T-helper 1 cell treated with Interleukin-12 subunit alpha and Interleukin-12 subunit beta and Interleukin-4 antibody, amounts not matched to agents 30 ng/mL and 1 ng/mL, for 36 hours (primary cell): ENCODE measurements at places on chromosomes 2 and 18. TPM values are rescaled to one million over a fixed set of nuclear protein-coding genes. Genes with fewer than 3 reads are reported as not detected.

FAM228A gene
- not detected in 2 replicates for total RNA-seq

ALLC gene
- not detected in 2 replicates for total RNA-seq

SESTD1 gene
- total RNA-seq: 12.7 and 13.4 TPM in 2 replicates

DSEL gene
- total RNA-seq: not detected in 2 replicates

KCNJ3 gene
- not detected in 2 replicates for total RNA-seq

CCDC141 gene
- total RNA-seq: 7.5 and 8.7 TPM in 2 replicates

UGT1A8 gene
- not detected in 2 replicates for total RNA-seq

NPHP1 gene
- 0.12 and 0.15 TPM in 2 replicates for total RNA-seq

LANCL1 gene
- 36.6 and 36.8 TPM in 2 replicates for total RNA-seq

B4GALT6 gene
- 0.54 and 2.0 TPM in 2 replicates for total RNA-seq

OSR1 gene
- not detected in 2 replicates for total RNA-seq

CNRIP1 gene
- total RNA-seq: not detected in 2 replicates

EVA1A gene
- total RNA-seq: not detected in 2 replicates
